ENCODE measurements at places on chromosomes 3 and 15. TPM values are rescaled to one million over a fixed set of nuclear protein-coding genes. Genes with fewer than 3 reads are reported as not detected.

The SLC12A1 gene
- under 0.01 TPM for total RNA-seq

The PRSS50 gene
- not detected for total RNA-seq

The SNTN gene
- not detected for total RNA-seq

The OR5K1 gene
- not detected for total RNA-seq

The CPB1 gene
- total RNA-seq = not detected

The TIMP4 gene
- total RNA-seq = 0.34 TPM

The BOC gene
- under 0.01 TPM for total RNA-seq

The PDZRN3 gene
- total RNA-seq = 0.23 TPM

The NPAP1 gene
- total RNA-seq = not detected

The ST8SIA2 gene
- total RNA-seq = under 0.01 TPM

The TIGIT gene
- total RNA-seq = not detected

The RGMA gene
- total RNA-seq = 0.47 TPM

The RPP25 gene
- 25.8 TPM for total RNA-seq

The TRIM71 gene
- total RNA-seq = not detected

The CNTN4 gene
- 0.17 TPM for total RNA-seq

The RFX7 gene
- total RNA-seq = 4.4 TPM

The ALDH1L1 gene
- total RNA-seq = not detected

DNA sequence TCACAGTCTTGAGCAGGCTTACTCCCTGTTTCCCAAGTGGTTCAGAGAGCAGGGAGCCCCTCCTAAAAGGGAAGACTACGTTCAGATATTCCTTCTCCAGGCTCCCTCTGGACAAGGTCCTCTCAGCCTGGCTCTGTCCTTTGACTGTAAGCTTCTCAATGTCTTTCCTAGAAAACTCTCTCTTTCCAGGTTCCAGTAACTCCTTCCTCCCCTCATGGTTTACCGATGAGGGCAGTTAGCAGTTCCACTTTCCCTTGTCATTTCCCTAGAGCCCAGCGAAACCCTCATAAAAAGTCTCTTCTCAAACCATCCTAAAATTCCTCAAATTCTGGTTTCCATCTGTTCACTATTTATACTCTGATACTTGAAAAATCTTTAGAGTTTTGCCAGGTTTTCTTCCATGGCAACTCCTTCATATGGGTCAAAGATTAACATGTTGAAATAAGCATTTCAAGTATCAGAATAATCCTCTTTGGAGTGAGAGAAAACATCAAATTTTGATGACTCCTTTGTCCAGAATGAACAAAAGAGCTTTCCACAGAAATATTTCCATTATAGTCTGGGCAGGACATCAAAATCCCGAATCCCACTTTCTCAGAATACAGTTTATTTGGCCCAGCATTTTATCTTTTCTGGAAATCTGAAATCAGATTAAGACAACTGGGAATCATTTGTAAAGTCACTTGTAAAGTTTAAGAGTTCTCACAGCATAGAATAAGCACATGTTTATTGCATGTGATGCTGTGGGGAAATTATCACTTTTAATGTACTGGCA is 599.4 kb downstream of the UNC13C start:
- DNase-seq = no peak

- DNase-seq = no peak
Observed at GRCh38 chr3:1495466-1495865, 402.6 kb downstream of the CNTN6 start.

DNA sequence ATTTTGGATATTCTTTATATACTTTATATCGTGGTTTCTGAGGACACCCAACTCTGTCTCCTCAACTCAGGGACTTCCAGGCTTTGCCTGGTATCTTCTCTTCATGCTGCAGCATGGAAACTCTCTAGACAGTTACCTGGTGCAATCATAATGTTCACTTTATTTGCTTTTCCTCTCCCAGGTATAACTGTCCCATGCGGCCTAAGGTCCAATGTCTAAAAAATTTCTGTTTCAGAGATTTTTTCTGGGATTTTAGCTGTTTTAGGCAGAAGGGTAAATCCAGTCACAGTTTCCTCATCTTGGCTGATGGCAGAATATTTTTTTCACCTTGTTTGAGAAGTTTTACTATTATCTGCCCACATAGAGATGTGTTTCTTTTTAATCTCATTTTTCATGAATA is 139.9 kb upstream of the KCNMB2 start:
- DNase-seq = no peak

DNA sequence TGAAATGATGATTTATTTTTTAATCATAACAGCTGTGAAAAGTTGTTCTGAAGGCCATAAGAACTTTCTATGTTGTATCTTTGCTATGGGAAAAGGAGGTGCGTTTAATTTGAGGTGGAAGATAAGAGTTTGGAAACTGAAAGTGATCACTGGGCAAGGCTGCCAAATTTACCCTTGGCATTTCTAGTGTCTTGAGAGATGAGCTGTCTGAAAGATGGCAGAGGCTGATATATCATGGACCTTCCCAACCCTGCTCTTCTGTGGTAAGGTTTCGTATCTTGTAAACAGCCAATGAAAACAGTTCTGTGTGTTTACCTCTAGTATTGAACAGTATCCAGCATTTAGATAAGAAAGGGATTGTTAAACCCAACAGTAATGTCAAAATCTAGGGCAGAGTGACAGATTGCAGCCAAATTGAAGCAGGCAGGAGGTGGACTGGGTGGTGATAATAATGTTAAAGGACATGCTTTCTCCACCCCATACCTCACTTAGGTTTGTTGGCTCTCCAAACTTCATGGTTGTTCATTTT is 15.8 kb upstream of the NFKBIZ start:
- DNase-seq = no peak

DNA sequence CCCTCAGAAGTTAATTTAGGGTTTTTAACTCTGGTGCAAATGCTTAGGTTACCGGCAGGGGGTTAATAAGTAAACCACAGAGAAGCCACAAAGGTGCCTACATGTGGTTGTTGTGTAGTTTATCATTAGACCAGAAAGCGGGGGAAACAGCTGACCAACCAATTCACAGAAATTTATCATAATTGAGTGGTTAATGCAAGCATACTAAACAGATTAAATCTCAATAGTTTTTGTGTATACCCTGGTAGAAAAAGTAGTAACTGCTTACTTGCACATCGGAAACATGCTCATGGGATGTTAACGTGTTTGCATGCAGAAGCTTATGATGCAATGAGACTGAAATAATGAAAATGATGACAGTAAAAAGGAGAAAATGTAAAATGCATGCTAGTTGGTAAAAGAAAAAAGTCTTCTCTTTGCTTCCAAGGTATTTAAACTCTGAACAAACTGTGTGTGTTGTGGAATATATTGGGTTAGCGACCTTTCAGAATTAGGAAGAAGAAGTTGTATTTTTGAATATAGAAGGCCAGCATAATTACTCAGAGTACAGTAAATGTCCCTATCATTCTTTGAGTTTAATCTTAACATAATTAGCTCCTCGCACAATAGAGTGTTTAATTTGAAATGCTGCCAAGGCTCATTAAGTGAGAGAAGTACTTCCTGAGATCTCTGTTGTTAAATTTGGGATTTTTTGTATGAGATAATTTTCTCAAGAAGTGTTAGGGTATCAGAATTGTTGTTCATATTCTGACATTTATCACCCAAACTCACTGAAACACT is 316.2 kb downstream of the PTPRG start:
- DNase-seq = no peak

- no peak for DNase-seq
Observed at GRCh38 chr3:107963581-107963980, 127.2 kb downstream of the CD47 start.

- DNase-seq = no peak
Observed at GRCh38 chr15:59282515-59283337, 76.1 kb downstream of the LDHAL6B start.

- no peak for DNase-seq
Observed at GRCh38 chr3:147572970-147573340, 163.8 kb downstream of the ZIC1 start.

- no peak for DNase-seq
Observed at GRCh38 chr3:66561367-66561766, 60.5 kb upstream of the LRIG1 start.

GRCh38 chr3:132972333-132972732 is 65.9 kb upstream of the TMEM108 start:
- DNase-seq = no peak

DNA sequence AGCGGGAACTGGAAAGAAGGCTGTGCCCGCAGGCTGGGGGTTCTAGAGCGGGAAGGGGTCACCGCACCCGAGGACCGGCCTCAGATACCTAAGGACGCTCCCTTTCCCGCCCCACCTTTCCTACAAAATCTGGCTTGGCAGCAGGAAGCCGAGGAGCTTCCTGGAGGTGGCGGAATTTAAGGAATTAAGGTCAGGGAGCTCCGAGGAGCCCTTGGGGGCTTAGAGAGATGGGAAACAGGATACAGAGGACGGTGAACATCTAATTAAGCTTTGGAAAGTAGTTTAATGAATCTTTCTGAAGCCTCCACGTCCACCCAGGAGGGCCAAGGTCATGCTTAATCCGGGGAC is 507 bp upstream of the AP3B2 start:
- no peak for DNase-seq

GRCh38 chr3:84109911-84110310 is 848.9 kb upstream of the CADM2 start:
- DNase-seq = no peak

- no peak for DNase-seq
Observed at GRCh38 chr3:127590282-127590592, 296 bp downstream of the TPRA1 start.

DNA sequence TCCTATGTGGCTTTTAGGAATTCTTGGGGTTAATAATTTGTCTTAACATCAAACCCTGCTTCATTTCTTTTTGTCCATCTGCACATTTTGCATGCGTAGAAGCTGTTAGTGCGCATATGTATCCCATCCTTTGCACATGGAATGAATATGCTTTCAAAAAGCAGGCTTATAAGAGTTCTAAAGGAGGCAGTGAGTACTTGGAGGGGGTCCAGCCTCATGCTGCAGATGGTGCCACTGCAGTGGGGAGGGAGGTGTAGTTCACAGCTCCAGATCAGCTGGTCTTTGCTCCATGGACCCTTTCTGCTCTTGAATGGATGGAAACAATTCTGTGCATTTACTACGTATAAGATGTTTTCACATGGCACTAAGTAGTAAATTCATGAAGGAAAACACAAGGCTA is 20.7 kb upstream of the SSR3 start:
- no peak for DNase-seq

GRCh38 chr3:126111566-126112475 is 27.9 kb upstream of the SLC41A3 start:
- no peak for DNase-seq

DNA sequence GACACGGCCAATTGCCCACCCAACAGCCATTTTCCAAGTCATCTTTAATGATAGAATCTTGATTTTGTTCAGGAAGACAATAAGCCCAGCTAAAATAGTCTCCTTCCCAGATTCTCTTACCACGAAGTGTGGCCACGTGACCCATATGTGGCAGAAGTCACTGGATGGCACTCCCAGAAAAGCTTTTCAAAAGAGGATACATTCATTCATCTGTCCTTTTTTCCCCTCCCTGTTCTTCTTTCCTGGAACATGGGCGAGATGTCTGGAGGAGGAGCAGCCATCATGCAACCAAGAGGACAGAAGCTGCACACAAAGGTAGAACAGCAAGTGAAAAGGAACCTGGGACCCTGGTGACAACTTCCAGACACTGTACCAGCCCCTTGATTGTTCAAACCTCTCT is 174.7 kb downstream of the UACA start:
- no peak for DNase-seq

GRCh38 chr15:81752546-81752942 is 293.3 kb downstream of the MEX3B start:
- DNase-seq = peak; percentile 11

- no peak for DNase-seq
Observed at GRCh38 chr3:140319739-140320138, 358.1 kb upstream of the TRIM42 start.

GRCh38 chr3:33006571-33007286 is 55.3 kb downstream of the CCR4 start:
- no peak for DNase-seq

DNA sequence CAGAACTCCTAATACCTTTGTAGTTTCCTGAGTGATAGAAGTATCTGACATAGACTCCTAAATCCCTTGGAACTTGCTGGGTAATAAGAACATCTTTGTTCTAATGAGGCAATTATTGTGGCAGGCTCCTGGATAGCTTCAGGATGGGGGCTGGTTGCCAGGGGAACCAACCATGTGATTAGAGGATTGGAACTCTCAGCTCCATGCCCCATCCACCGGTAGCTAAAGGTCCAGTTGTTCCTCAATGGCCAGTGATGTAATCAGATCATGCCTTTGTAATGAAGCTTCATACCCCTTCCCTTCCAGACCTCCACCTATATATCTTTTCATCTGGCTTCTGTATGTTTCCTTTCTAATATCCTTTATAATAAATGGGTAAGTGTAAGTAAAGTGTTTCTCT is 221.2 kb upstream of the ALCAM start:
- DNase-seq = no peak

GRCh38 chr15:88489321-88489720 is 21.8 kb downstream of the MRPS11 start:
- no peak for DNase-seq

DNA sequence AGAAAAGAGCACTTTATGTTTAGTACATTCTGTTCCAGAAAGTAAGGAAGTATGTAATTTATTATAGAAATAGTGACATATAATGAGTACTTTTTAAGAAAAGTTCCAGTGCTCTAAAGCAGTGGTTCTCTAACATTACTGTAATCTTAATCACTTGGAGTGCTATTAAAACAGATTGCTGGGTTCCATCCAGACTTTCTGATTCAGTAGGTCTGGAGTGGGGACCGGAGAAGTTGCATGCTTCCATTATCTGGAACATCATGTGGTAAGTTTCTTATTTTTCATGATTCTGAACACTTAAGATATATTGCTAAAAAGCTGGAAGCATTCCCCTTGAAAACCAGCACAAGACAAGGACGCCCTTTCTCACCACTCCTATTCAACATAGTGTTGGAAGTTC is 47.5 kb upstream of the ARL14 start:
- no peak for DNase-seq

DNA sequence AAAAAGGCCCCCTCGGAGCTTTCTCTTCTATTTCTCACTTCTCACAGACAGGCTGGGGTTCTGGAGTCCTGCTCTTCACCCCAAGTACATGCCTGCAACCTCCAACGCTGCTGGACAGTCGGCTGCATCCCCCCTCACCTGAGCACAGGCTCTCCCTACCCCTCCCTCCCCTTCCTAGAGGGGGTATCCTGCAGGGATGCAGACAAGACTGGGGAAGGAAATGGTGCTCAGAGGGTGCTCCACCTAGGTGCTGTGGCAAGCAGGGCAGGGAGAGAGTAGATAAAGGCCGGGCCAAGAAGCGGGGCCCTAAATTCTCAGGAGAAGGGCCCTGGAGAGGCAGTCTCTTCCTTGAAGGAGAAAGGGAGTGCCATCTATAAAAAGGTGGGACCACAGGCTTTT is 7.0 kb upstream of the STRA6 start:
- no peak for DNase-seq

DNA sequence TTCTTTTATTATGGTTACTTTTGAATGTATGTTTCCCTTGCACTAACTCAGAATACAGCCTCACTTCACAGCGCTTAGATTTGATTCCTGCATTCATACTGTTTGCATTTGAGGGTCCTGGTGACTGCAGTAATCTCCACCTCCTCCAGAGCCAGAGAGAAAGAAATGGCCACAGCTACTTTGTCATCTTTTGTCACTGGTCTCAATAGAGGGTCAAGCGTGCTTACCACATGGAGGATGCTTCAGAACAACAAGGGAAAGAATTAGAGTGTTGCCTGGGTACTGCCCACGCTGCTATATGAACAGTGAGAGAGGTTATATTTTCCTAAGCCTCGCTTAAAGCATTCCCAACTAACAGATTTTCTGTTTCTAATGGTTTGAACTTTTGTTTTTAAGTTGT is 190.1 kb downstream of the TP63 start:
- no peak for DNase-seq
